Activated naive CD4-positive, alpha-beta T cell treated with anti-CD3 and anti-CD28 coated beads, Interleukin-2, amount 50 U/mL, for 16 hours (primary cell): ENCODE measurements at places on chromosomes 1 and 21.

- no peak for DNase-seq
These were observed 16.6 kb downstream of the ZNF362 start for GRCh38 chr1:33272930-33273329.

DNA sequence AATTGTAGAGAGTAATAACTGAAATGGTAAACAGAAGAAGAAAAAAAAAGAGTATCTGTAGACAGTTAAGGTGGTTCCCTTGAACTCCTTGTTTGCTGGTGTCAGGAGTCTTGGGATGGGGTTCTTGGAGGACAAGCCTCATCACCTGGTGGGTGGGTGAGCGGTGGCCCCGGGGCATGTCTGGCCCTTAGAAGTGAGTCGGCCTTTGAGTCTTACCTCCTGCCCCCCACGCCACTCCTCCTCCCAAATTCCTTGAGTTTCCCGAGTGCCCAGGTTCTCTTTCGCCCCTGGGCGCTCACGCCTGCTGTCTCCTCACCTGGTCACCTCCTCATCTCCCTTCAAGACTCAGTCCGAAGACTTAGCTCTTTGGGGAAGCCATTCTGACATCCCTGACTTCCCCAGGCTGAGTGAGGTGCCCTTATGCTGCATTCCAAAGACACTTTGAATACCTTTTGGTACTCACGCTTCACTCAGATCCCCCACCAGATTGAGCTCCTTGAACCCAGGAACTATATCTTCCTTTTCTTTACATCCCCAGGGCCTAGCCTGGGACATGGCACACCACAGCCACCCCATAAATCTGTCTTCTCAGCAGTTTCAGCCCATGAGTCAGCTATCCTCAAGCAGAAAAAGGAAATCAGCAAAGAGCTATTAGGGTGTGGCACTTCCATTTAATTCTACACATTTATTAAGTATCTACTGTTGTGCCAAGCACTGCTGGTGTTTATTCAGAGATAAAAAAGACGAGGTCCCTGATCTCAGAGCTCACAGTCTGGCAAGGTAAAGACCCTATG is 13.5 kb upstream of the IKBKE start:
- no peak for DNase-seq

GRCh38 chr1:37609002-37609401 is 13.3 kb upstream of the GNL2 start:
- DNase-seq: no peak

DNA sequence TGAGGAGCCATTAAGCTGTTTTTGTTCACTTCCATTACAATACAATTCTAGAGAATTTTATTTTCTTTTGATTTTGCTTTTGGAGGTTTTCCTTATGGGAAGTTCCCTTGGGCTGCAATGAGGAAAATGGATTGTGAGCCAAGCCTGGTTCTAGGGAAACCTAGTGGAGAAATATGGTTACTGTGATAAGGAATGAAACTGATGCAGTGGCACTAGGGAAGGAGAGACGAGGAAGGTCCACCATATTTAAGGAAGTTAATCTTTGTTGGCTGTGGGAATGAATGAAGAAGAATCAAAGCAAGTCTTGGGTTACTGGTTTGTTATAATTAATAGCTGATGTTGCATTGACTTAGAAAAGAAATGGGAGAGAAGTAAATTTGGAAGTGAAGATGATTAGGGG is 28.4 kb downstream of the CHML start:
- no peak for DNase-seq

GRCh38 chr1:209899948-209900347 is 38.1 kb upstream of the SYT14 start:
- DNase-seq: no peak

- no peak for DNase-seq
These were observed 20.2 kb downstream of the ARHGEF11 start for GRCh38 chr1:157025385-157025784.

- DNase-seq: no peak
These were observed 242.4 kb upstream of the TMEM51 start for GRCh38 chr1:14910984-14911721.

- DNase-seq: no peak
These were observed 423.1 kb downstream of the HLX start for GRCh38 chr1:221302357-221302756.

- no peak for DNase-seq
These were observed 86.2 kb downstream of the UBR4 start for GRCh38 chr1:19123837-19124236.

- DNase-seq: no peak
These were observed 89.0 kb upstream of the CHODL start for GRCh38 chr21:18155508-18156193.

GRCh38 chr1:64875101-64875500 is 91.2 kb downstream of the JAK1 start:
- DNase-seq: no peak

GRCh38 chr1:210684466-210685294 is 356.0 kb downstream of the HHAT start:
- no peak for DNase-seq

- no peak for DNase-seq
These were observed 454.0 kb upstream of the C1orf87 start for GRCh38 chr1:60527567-60527966.

DNA sequence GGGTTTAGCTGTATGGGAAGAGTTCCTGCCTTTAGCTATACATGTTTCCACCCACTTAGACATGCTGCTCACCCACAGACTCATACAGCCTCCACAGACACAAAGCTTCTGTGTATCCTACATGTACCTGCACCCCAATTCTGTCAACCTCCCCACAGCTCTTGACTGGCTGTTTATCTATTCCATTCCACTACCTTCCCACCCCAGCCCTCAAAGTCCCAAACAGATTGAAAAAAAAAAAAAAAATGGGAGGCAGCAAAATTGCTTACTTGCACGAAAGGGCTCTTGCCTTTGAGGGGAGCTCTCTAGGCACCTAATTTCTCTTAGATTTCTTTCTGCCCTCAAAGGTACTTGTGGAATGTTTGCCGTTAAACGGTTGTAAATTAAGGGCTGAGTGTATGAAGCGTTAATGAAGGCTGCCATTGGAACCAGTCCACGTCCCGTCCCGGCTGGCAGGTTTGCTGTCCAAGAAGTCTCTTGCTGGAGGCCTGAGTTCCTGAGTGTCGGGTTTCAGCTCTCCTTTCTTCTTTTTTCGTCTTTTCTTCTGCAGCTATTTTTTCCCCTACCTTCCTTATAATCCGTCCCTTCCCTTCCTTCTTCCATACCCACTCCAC is 43.6 kb downstream of the PBX1 start:
- DNase-seq: no peak

DNA sequence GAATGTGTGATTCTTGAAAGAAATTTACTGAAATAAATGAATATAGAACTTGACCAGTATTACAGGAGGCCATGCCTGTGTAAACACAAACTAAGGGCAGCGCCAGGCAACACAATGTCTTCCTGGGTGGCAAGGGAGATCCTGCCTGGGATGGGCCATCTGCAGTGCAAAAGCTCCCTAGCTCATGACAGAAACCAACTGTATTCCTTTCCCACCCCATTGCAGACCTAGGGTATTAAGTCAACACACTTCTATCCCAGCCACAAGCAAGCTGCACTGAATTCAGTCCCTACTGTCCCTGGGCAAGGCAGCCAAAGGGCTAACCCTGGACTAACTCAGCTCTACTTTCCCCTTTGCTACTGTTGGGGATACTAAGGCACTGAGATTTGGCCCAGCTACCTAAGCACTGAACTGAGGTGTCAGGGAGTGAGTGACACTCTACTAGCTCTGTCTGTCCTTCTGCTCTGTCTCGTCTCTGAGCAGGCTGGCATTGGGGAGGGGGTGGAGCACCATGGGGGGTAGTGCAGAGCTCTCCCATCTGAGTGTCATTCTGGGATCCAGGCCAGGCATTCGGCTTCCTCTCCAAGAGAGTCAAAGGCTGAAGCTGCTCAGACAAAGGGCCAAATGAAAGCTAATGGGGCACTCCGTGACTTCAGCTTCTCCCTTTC is 2.5 kb downstream of the INKA2 start:
- DNase-seq: no peak

- DNase-seq: no peak
These were observed 102.1 kb upstream of the NBPF4 start for GRCh38 chr1:108345776-108346531.

DNA sequence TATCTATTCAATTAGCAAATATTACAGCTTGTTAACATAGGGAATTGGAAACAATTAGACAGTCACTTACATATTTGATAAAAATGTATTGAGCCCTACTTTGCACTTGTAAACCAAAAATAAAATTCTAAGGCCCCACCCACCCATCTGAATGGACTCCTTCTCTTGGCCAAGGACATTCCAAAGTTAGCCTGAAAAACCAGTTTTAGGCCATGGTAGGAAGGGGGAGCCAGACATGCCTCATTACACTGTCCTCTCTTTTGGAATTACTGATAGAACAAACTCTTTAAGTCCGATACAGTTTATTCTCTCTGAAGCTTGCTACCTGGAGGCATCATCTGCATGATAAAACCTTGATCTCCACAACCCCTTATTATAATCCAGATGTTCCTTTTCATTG is 28.0 kb upstream of the TSPAN2 start:
- no peak for DNase-seq

- peak; percentile 29 for DNase-seq
These were observed 80.9 kb downstream of the COLGALT2 start for GRCh38 chr1:183956559-183957188.

- DNase-seq: no peak
These were observed 44.7 kb upstream of the VAV3 start for GRCh38 chr1:108009603-108010195.

DNA sequence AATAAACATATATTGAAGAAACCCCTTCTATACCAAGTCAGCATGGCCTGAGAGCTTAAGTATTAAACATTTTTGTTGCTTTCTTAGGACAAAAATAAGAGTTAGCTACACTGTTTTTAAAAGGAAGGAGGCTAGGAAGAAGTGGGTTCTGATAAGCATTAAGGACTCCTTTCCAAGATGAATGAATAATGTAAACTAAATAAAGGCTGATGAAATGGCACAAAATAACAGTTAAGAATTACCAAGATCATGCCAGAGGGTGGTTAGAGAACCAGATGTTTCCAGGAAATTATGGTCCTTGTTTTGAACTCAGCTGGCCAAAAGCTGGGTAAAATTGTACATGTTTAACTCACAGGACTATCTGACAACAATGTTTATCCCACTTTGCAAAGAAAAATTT is 114.1 kb upstream of the ETS2 start:
- no peak for DNase-seq

DNA sequence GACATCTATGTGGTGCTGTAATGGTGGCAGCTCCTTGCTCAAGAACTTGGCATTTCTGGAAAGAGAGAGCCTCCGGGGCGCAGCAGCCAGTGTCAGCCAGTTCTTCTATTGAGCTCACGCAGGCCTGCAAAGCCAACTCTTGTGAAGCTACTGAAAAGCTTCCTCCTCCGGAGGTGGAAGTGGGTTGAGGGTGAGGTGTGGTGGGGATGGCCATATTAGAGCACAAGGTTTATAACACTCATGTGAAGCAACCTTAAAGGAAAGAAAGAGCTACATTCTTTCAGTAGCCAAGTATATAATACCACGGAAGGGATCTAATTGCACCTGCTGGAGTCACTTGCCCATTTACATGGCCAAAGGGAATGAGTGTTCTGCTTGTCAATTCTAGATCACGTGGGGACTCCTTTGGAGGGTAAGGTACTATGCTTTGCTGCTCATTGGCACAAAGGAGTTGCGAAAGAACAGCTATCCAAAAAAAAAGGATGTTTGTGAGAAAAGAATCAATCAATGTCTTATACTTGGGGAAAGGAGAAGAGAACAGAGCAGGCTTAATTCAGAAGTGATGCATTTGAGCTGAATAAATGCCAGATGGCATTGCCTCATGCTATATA is 18.3 kb upstream of the MAP10 start:
- no peak for DNase-seq

GRCh38 chr1:223712850-223713474 is 623 bp downstream of the CAPN2 start:
- peak; percentile 38 for DNase-seq

DNA sequence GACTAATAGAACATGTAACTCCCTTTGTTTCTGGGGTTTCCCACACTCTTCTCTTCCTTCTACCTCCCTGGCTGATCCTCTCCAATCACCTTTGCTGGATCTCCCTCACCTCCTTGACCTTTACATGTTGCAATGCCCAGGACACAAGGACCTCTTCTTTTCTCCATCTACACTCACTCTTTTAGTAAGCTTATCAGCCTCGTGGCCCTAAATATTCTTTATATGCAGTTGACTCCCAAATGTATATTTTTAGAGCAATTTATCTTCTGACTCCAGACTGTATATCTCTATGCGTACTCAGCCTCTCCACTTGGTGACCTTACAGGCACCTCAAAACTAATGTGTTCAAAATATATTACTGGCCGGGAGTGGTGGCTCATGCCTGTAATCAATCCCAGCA is 18.4 kb upstream of the CLSPN start:
- DNase-seq: no peak

DNA sequence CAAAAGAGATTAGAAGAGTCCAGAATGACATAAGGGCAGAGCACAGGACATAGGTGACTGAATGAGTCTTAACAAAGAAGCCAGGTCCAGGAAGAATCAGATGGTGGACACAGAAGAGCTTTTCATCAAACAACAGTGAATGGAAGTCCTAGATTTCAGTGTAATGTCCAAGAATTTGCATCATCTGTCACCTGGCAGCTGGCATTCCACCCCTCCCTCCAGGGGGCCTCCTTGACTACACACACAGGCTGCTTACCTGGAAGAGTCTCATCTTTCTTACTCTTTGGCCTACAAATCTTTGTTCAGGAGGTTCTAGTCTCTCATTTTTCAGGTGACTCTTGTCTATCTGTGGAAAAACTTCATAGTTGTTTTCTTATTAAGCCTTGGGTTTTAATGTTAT is 36.2 kb downstream of the GORAB start:
- no peak for DNase-seq

DNA sequence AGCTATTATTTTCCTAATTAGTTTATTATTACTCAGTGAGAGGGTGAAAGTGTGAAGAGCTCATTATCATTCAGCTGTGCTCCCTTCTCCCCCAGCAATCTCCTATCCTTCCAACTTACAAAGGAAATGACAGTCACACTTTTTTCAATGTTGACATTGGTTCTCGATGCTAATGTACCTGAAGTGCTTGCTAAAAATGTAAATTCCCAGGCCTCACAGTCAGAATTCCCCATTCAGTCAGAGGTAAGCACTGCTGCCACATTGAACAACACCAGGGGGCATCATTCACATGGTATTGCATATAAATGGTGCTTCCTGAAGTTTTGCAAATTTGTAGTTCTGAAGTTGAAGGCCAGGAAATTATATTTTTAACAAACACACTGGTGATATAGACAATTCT is 132.7 kb upstream of the FOXD3 start:
- no peak for DNase-seq

DNA sequence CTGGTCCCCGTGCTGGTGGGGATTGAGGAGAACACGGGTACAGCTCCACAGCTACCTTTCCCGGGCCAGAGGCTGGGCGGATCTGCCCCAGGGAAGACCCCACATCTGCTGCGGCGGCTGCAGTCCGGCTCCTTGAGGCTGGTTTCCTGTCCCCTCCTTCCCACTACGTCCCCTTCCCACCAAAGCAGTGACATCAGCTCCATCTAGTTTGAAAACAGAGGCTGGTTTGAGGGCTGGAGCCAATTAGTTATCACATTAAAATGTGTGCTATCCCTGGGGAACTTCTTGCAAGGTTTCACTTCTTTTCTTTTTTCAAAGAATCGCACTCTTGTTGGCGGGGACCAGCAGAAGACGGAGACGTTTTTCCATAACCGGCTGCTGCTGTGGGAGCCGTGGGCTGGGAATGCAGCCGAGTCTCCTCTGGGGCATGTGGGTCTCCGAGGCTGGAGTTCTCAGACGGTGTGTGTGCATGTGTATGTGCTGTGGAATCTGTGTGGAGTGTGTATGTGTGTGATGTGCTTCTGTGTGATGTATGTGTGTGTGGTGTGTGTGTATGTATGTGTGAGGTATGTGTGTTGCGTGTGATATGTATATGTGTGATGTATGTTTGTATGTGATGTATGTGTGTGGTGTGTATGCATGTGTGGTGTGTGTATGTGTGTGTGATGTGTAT is 8.9 kb upstream of the PCBP3 start:
- no peak for DNase-seq
